Chondrocyte (in vitro differentiated cells): ENCODE measurements at places on chromosomes 6 and 20. TPM values are rescaled to one million over a fixed set of nuclear protein-coding genes. Genes with fewer than 3 reads are reported as not detected.

DNA sequence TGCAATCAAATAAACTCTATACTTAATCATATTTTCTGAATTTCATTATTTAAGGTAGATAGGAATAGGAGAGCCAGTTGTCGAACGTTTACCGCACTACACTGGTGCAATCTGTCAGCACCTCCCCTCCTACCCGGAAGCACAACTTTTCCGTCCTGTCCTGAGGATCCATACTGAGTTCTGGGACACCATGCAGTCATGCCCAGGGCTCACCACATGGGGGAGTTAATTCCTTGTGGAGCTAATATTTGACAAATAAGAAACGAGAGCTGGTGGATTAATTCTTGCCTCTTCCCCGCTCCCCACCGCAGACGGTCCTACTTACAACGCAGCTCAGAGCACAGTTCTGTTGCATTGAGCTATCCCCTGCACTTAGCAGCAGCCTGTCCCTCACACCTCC, 107.7 kb upstream of the RALGAPA2 start:
- H3K4me3 ChIP-seq, result no peak overlapping the region
- DNase-seq, result no peak
- H3K27me3 ChIP-seq, result peaks cover 26% of the 10 kb centered on the region
- H3K36me3 ChIP-seq, result no peaks in the 10 kb centered on the region

DNA sequence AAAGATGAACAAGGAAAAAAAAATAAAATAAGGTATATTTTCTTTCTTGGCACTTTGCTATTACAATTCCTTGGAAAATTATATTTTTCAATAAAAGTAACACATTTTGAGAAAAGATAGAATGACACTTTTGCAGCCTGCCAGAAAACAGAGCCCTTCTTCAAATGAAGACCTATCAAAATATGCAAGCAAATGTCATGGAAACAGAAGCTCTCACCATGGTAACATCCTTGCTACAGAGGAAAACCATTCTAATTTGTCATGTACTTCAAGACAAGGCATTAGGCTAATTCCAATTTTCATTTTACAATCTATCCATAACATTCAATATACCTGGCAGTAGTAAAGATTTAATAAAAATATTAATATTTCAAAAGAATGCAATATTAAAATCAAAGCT, 177.9 kb downstream of the RNGTT start:
- H3K36me3 ChIP-seq, result no peaks in the 10 kb centered on the region
- no peak overlapping the region for H3K4me3 ChIP-seq
- H3K4me1 ChIP-seq, result peaks cover 4% of the 10 kb centered on the region
- H3K27me3 ChIP-seq, result no peaks in the 10 kb centered on the region
- no peak overlapping the region for H3K27ac ChIP-seq
- no peak for DNase-seq

DNA sequence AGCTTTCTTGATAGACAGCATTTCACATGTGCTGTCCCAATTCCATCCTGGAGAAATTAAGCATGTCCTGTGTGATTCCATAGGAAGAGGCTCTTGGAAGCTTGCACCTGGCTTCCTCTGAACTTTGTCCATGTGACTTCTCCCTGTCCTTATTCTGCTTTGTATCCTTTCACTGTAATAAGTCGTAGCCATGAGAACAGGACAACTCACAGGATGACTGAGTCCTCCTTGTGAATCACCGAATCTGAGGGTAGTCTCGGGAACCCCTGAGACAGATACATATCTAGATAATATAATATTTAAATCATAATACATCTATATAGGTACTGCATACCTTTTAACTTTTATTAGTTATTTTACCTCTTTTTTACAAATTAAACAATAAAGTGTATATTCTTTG, 156.7 kb upstream of the THEMIS start:
- H3K27me3 ChIP-seq, result no peaks in the 10 kb centered on the region
- no peak overlapping the region for H3K4me3 ChIP-seq
- no peak overlapping the region for H3K27ac ChIP-seq

DNA sequence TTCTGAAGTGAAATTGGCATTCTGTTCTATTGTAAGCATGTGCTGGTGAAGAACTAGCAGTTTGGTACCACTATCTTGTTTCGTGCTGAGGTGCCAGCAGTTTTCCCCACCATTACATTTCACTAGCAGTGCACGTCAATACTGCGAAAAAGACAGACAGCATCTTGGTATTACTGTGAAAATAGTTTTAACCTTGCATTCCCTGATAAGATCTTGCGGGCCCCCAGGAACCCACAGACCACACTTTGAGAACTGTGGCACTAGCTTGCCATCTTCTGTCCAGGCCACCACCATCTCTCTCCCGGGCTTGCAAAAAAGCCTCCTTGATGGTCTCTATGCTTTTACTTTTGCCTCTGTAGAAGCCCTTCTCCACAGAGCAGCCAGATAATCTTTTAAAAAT, 185.7 kb downstream of the BACH2 start:
- H3K27ac ChIP-seq, result no peak overlapping the region
- H3K36me3 ChIP-seq, result peaks cover 19% of the 10 kb centered on the region
- no peak for DNase-seq
- H3K4me1 ChIP-seq, result no peaks in the 10 kb centered on the region

- H3K4me1 ChIP-seq, result peaks cover 77% of the 10 kb centered on the region
- H3K36me3 ChIP-seq, result no peaks in the 10 kb centered on the region
- H3K27me3 ChIP-seq, result no peaks in the 10 kb centered on the region
- H3K4me3 ChIP-seq, result no peak overlapping the region
- peak overlapping the region; percentile 49 for H3K27ac ChIP-seq
Observed at GRCh38 chr20:57998276-57998675, 230.2 kb downstream of the ANKRD60 start.

- H3K4me3 ChIP-seq, result no peak overlapping the region
- no peak for DNase-seq
- peaks cover 21% of the 10 kb centered on the region for H3K4me1 ChIP-seq
Observed at GRCh38 chr6:36499918-36500317, 47.4 kb downstream of the STK38 start.

- H3K36me3 ChIP-seq, result peaks cover 3% of the 10 kb centered on the region
- no peak for DNase-seq
- no peak overlapping the region for H3K27ac ChIP-seq
Observed at GRCh38 chr20:24590178-24590982, 121.0 kb downstream of the SYNDIG1 start.

DNA sequence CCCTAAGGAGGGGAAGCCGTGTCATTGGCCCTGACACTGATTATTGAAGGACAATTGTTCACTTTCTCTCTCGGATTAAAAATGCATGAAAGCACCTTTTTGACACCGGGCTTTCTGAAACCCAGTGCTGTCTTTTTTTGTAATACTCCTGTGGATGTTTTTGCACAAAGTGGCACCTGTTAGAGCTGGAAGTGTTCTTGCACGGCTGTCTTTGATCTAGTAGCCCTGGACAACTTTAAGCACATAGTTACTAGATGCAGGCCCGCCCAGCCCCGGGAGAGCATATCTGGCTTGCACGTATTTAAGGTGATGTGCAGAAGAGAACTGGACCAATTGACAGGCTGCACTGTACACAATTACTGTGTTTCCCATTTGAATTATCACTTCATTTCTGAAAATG, 72.6 kb downstream of the ARID1B start:
- no peaks in the 10 kb centered on the region for H3K36me3 ChIP-seq
- H3K4me1 ChIP-seq, result peaks cover 74% of the 10 kb centered on the region
- no peaks in the 10 kb centered on the region for H3K27me3 ChIP-seq
- DNase-seq, result no peak
- H3K27ac ChIP-seq, result no peak overlapping the region

DNA sequence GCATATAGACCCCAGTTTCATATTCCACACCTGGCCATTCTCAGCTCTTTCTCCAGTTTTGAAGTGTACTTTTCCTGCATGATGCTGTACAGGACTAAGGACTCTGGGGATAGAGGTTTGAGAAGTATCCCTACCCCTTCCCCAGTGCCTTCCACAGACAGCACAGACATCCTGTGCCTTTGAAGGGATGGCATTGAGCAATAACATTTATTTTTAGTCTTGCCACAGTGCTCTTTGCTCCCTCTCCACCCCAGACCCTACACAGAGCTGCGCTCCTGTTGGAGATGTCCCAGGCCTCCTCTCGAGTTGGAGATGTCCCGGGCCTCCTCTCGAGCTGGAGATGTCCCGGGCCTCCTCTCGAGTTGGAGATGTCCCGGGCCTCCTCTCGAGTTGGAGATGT, 275.8 kb downstream of the FARS2 start:
- H3K4me3 ChIP-seq, result no peak overlapping the region
- no peak for DNase-seq
- H3K36me3 ChIP-seq, result peaks cover 2% of the 10 kb centered on the region

GRCh38 chr20:57335392-57335791, 5.8 kb downstream of the SPO11 start:
- H3K4me3 ChIP-seq, result no peak overlapping the region
- no peak overlapping the region for H3K27ac ChIP-seq
- no peaks in the 10 kb centered on the region for H3K36me3 ChIP-seq
- H3K27me3 ChIP-seq, result peaks cover 30% of the 10 kb centered on the region
- H3K4me1 ChIP-seq, result no peaks in the 10 kb centered on the region
- DNase-seq, result no peak

GRCh38 chr6:29737707-29738630, 14.7 kb downstream of the HLA-F start:
- H3K27me3 ChIP-seq, result no peaks in the 10 kb centered on the region
- H3K4me3 ChIP-seq, result no peak overlapping the region
- peaks cover 6% of the 10 kb centered on the region for H3K4me1 ChIP-seq
- DNase-seq, result no peak
- H3K36me3 ChIP-seq, result peaks cover 3% of the 10 kb centered on the region

DNA sequence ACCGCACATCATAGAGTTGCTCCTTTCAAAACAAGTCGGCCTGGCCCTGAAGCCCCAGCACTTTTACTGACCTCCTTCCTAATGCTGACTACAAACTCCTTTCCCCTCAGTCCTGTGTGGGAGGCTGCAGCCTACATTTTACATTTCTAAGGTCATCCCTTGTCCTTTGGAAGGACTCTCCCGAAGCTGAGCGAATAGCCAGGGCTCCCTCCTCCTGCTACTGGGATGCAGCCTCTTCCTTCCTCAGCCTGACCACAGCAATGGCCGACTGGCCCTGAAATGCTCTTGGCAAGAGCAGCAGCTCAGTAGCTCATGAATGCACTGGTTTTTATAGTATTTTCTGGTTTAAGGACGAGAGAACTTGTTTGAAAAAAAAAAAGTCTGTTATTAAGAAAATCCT, 679 bp downstream of the ADGRF5 start:
- peaks cover 5% of the 10 kb centered on the region for H3K4me1 ChIP-seq
- no peaks in the 10 kb centered on the region for H3K27me3 ChIP-seq
- no peaks in the 10 kb centered on the region for H3K36me3 ChIP-seq
- no peak overlapping the region for H3K4me3 ChIP-seq

- H3K4me1 ChIP-seq, result peaks cover 35% of the 10 kb centered on the region
- H3K4me3 ChIP-seq, result no peak overlapping the region
- no peak overlapping the region for H3K27ac ChIP-seq
- no peaks in the 10 kb centered on the region for H3K36me3 ChIP-seq
Observed at GRCh38 chr6:52365866-52366540, 4.1 kb downstream of the PAQR8 start.

DNA sequence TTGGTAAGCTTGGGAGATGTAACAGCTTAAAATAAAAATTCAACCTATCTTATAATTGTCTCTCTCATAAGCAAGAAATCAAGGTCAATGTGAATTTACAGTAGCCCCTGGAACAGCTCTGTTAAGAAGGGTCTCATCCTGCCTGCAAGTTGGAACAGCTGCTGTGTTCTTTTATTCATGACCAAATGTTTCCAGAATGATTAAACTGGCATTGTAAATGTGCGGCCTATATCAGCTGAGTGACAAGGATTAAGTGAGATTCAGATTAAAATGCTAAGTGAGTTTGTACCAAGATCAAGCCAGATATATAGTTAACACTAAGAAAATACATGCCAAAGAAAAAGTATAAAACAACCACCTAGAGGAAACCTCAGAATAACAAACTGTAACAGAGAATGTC, 45.3 kb upstream of the NRSN1 start:
- H3K27me3 ChIP-seq, result no peaks in the 10 kb centered on the region
- H3K36me3 ChIP-seq, result no peaks in the 10 kb centered on the region
- H3K27ac ChIP-seq, result no peak overlapping the region
- DNase-seq, result no peak
- H3K4me1 ChIP-seq, result no peaks in the 10 kb centered on the region

DNA sequence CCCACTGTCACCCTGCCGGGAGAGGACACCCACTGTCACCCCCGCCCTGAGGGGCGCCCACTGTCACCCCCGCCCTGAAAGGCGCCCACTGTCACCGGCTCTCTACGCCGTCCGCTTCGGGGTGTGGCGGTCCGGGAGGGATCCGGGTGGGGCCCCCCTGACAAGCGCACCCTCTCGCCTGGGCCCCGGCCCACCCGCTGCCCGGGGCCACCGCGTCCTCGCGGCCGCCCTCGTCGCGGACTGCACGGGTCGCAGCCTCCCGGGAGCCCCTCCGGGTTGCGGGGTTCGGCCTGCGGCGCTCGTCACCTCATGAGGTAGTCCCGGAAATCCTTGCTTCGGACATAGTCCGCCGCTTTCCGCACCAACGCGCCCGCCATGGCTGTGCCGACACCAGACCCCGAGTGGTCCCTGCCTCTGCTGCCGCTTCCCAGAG, 224 bp downstream of the MPC1 start:
- no peaks in the 10 kb centered on the region for H3K36me3 ChIP-seq
- H3K4me1 ChIP-seq, result peaks cover 14% of the 10 kb centered on the region
- H3K27me3 ChIP-seq, result no peaks in the 10 kb centered on the region
- H3K4me3 ChIP-seq, result peak overlapping the region; percentile 84

DNA sequence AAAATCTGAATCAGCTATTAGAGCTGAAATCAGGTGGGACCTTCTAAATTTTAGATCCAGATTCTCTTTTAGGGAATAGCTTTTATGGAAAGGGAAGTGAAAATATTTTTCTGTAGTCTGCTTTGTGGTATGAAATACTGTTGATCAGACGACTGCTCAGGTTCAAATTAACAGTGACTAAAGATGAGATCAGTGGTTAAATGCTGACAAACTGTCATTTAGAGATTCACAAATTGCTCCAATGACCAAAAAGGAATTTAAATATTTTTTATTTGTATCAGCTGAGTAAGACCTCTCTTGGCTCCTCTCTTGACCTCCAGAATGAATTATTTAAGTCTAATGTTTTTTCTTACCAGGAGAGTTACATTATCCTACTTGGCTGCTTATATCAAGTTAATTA, 77.3 kb downstream of the KCNQ5 start:
- peaks cover 2% of the 10 kb centered on the region for H3K36me3 ChIP-seq
- DNase-seq, result no peak
- H3K27ac ChIP-seq, result no peak overlapping the region
- H3K4me3 ChIP-seq, result no peak overlapping the region
- peaks cover 6% of the 10 kb centered on the region for H3K27me3 ChIP-seq

GRCh38 chr20:49510562-49511122, 28.2 kb upstream of the KCNB1 start:
- DNase-seq, result no peak
- H3K4me3 ChIP-seq, result peak overlapping the region; percentile 40
- peaks cover 32% of the 10 kb centered on the region for H3K4me1 ChIP-seq

- H3K27ac ChIP-seq, result no peak overlapping the region
- H3K4me1 ChIP-seq, result peaks cover 4% of the 10 kb centered on the region
- no peak for DNase-seq
- H3K36me3 ChIP-seq, result peaks cover 6% of the 10 kb centered on the region
- peaks cover 38% of the 10 kb centered on the region for H3K27me3 ChIP-seq
- H3K4me3 ChIP-seq, result no peak overlapping the region
Observed at GRCh38 chr20:40536808-40537207, 152.2 kb downstream of the MAFB start.

MAP1LC3A gene
- total RNA-seq, result 49.4 to 128 TPM (median 120 TPM) in 3 replicates

SLC22A3 gene
- total RNA-seq, result 1.4 to 1.6 TPM (median 1.4 TPM) in 3 replicates

SLC35D3 gene
- not detected in 3 replicates for total RNA-seq

ACTL10 gene
- total RNA-seq, result 0.60 to 2.5 TPM (median 2.3 TPM) in 3 replicates

C6orf15 gene
- 0.37 TPM in 1 of 3 replicates, not detected in the others for total RNA-seq

CFB gene
- total RNA-seq, result 2.3 to 3.2 TPM (median 2.6 TPM) in 3 replicates

PAK5 gene
- total RNA-seq, result not detected in 3 replicates

GSTA3 gene
- not detected in 3 replicates for total RNA-seq

SIGLEC1 gene
- total RNA-seq, result 0.08 TPM in 1 of 3 replicates, not detected in the others
